A172 (cell line): ENCODE measurements at places on chromosomes 6 and 20. TPM values are rescaled to one million over a fixed set of nuclear protein-coding genes. Genes with fewer than 3 reads are reported as not detected.

The RPL7L1 gene
- total RNA-seq = 104 and 108 TPM in 2 replicates

The RSPO4 gene
- not detected in 2 replicates for total RNA-seq

The TFAP2A gene
- total RNA-seq = 5.2 TPM in 2 replicates

The CPNE5 gene
- total RNA-seq = 0.24 TPM in 1 of 2 replicates, not detected in the other

The BIRC7 gene
- 0.19 TPM in 1 of 2 replicates, not detected in the other for total RNA-seq

The SALL4 gene
- total RNA-seq = 0.02 TPM in 1 of 2 replicates, not detected in the other

The OPRL1 gene
- total RNA-seq = 0.81 and 1.2 TPM in 2 replicates

The TINAG gene
- not detected in 2 replicates for total RNA-seq

The CD40 gene
- not detected in 2 replicates for total RNA-seq

DNA sequence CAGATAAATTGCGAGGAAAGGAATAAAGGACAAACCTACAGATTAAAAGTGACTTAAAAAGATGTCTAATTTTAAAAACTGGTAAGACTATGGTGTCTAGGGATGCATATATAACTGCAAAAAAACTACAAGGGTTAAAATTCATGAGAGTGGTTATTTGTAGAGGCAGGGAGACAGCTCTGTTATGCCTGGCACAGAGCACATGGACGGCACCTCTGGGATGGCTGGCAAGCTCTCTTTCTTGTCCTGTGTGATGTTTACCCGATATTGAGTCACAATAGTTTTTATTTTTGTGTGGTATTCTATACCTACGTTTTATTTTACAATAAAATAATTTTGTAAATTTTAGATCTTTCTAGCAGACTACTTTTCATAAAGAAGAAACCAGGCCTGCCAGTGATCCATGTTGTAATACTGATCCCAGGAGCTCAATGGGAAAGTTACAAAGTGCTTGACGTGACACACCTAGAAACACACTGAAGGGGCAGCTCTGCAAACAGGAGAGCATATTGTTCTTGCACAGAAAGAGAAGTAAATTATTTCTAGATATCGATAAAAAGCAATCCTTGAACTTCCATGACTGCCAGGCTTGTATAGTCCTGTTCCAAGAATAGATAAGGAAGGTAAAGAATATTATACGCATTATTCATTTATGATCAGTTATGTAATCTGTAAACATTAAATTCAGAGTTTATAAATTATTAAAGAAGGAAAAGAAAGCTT is 290.0 kb downstream of the PTPRK start:
- DNase-seq = no peak

GRCh38 chr20:41426086-41426830 is 59.6 kb upstream of the EMILIN3 start:
- no peak for DNase-seq

DNA sequence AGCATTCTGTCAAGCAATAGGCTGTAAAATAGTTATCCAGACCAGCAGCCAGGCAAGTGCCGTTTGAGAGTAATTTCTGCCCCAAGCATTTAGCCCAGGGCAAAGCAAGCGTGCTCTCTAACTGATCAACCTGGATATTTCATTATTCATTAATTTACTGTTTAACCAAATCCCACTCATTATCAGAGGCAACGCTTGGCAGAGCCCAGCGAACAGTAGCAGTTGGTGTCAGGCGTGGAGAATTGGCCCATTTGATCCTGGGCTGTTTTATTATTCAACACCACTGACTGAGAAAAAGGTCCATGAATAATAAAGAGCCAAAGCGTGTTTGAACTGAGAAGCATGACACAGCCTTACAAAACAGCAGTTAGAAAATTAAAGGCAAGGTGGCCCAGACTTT is 35.3 kb downstream of the TFAP2B start:
- DNase-seq = no peak

DNA sequence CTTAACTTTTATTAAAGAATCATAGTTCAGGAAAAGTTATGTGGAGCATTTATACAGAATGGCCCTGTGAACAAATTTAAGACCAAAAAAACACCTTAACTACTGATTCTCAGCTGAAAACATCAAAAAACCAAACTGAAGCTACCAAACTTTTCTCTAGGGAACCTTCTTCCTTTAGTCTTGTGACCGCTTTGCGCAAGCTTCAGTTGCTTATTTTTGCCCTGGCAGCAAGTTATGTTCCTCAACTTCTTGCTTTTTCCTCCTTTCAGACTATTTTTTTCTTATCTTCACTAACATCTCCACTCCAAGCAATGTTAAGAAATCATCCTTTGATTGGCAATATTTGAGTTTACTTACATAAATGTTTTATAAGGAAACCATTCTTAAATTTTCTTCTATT is 100.1 kb downstream of the MYB start:
- no peak for DNase-seq

DNA sequence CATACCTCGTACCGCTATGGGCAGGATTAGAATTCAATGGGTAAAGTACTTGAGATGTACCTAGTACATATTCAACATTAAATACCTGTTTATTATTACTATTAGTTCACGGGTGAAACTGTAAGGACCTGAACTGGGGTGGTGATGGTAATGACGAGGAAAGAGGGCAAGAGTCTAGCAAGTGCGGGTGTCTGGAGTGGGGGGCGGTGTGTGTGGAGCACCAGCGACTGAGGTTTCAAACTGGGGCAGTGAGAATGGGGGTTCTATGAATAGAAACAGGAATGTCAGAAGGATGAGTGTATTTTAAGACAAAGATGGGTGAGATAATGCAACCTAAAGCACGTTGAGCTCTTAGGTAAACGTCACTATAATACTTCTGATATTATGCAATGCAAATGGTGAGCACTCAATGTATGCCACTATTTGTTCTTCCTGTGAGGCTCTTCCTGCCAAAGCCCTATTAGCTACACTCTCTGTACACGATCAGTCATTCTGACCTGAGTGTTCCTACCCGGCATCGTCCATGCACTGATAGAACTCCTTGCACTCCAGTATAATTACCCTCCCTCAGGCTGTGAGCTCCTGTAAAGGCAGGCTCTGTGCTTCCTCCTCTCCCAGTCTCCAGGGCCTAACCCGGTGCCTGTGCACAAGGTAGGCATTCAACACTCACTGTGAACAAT is 55.0 kb downstream of the ALDH5A1 start:
- no peak for DNase-seq

DNA sequence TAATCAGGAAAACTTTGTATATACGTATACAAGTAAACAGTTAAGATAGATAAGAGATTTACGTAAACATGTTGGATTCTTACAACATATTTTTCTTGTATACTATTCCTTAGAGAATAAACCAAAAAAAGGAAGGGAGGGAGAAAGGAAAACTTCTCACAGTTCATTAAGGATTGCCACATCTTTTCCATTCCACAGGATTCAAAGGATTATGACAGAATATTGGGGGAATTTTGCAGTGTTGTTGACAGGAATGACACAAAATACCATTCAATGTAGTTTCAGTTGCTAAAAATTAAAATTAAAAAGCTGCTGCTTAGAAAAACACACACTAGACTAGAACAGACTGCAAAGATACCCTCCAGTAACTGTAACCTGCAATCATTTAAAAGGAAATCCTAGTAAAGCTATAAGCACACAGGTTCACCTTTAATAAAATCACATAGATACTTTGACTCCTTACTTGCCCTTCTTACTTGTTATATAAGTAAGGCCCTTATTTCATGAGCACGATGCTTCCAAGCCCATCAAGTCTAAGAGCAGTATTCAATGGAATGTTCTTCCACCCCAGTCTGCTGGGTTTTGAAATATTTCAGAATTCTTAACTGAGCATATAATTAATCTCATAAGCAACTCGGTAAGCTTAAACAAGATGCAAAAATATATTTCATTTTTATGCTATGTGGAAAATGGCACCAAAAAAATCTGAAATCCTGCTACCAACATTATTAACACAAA is 107.8 kb downstream of the SMLR1 start:
- no peak for DNase-seq

GRCh38 chr6:119145111-119145510 is 66.6 kb upstream of the FAM184A start:
- no peak for DNase-seq

- no peak for DNase-seq
Measured at GRCh38 chr20:37305079-37305478, 15.6 kb downstream of the MANBAL start.

GRCh38 chr20:19785983-19786285 is 27.9 kb downstream of the RIN2 start:
- no peak for DNase-seq

- DNase-seq = peak; percentile 76
Measured at GRCh38 chr6:25458485-25458884, 179.3 kb downstream of the CARMIL1 start.

DNA sequence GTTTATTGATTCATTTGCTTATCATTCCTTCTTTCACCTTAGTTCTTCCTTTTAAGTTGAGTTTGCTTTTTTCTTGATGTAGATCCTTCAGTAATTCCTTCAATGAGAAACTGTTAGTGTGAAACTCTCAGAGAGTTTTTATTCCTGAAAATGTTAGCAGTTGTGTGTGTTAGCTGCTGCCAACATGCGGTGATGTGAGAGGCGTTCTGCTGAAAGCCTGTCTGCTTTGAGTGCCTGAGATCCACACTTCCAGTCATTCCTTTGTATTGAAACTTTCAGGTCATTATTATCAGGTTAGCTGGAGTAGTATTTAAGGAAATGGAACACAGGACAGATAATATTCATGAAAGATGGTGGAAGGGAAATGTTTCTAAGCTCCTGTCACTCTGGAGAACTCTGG is 70.0 kb upstream of the SUPT3H start:
- DNase-seq = no peak

- no peak for DNase-seq
Measured at GRCh38 chr6:17673543-17674254, 33.0 kb downstream of the NUP153 start.

GRCh38 chr6:124054034-124054433 is 250.4 kb downstream of the NKAIN2 start:
- DNase-seq = no peak

DNA sequence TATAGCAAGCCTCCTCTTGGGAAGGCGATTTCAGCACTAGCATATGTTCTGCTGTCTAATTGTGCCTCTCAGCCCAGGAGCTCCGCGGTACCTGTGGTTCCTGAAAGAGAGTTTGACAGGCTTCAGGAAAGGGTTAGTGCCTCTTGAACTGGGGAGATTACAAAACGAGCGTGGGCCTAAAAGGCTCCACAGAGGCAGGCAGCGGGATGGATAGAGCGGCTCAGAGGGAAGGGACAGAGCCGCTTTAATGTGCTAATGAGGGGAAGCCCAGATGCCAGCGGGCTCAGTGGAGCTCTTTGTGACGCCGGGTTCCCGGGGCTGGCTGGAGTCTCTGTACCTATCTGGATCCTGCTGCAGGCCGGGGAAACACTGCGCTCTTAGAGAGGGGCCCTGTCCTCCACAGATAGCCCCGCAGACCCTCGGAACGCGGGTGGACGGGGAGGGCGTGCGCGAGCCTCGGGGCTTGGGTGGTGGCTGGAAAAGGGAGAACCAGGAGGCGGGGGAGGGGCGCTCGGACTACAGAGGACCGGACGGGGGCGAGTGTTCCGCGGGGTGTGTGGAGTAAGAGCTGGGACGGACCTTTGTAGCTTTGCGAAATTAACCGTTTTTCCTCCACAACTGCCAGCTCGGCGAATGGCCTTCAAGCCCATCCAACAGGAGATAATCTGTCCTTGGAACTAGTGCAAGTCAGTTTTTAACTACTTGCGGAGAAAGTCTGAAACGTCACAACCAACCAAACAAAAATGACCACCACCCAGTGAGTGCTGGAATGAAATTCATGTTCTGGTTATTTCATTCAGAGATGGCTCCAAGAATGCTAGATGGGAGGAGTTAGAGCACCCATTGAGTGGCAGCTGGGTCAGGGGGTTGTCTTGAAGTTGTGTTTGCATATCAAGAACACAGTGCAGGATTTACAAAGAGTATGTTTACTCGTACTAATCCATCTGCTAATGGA is 13.0 kb downstream of the SLC35F1 start:
- DNase-seq = no peak

DNA sequence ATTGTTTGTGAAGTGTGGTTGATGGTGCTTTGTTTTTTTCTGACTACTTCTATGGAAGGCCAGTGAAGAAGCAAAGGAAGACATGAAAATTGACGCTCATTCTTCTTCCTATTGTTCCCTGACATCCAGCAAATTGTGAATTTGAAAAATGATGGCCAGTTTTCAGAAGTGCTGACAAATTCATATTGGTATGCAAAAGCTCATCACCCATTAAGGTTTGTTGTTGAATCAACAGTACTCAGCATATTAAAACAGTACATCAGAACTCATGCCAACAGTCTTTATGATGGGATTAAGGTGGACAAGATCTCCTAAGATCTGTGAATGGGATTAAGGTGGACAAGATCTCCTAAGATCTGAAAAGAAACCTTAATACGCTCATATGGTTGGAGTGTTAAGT is 1.0 kb upstream of the MTG2 start:
- no peak for DNase-seq

GRCh38 chr6:98650941-98651340 is 183.4 kb upstream of the POU3F2 start:
- no peak for DNase-seq

DNA sequence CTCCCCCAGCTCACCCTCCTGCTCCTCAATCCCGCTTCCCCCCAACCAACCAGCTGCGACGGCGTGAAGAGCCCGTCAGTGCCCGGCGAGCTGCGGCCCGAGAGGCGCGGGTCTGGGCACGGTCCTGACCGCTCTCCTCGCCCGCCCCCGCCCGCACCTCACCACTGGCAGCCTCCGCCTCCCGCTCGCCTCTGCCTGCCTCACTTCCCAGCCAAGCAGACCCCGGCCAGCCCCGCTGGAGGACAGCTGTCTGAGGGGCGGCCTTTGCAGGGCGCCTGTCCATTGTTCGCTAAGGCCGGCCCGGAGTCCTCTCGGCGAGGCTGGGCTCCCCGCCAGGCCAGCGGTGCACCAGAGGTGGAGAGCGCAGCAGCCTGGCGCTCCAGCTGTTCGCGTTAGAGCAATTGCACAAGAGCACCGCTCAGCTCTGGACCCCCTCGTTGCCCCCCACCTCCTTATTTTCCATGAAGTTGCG is 1.3 kb downstream of the SOBP start:
- DNase-seq = no peak

DNA sequence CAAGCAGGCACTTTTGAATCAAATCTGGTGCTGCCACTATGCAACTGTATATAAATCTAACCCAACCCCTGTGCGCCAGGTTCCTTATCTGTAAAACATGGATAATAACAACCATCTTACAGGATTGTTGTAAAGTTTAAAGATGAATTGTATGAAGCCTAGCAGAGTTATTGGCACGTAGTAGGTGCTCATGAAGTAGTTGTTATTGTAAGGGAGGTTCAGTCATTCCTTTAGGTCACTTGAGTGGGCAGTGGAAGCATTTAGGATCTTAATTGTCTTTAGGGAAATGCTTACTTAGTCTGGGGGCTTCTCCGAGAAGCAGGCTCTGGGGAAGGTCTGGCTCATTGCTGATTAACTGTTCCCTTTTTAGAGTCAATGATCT is 29.8 kb upstream of the PKIG start:
- no peak for DNase-seq

GRCh38 chr6:107361753-107362604 is 97.4 kb downstream of the PDSS2 start:
- peak; percentile 46 for DNase-seq

- DNase-seq = no peak
Measured at GRCh38 chr6:44775121-44775520, 387.6 kb downstream of the CDC5L start.
